NCI-H226 (cell line): ENCODE measurements at places on chromosomes 6 and 20.

DNA sequence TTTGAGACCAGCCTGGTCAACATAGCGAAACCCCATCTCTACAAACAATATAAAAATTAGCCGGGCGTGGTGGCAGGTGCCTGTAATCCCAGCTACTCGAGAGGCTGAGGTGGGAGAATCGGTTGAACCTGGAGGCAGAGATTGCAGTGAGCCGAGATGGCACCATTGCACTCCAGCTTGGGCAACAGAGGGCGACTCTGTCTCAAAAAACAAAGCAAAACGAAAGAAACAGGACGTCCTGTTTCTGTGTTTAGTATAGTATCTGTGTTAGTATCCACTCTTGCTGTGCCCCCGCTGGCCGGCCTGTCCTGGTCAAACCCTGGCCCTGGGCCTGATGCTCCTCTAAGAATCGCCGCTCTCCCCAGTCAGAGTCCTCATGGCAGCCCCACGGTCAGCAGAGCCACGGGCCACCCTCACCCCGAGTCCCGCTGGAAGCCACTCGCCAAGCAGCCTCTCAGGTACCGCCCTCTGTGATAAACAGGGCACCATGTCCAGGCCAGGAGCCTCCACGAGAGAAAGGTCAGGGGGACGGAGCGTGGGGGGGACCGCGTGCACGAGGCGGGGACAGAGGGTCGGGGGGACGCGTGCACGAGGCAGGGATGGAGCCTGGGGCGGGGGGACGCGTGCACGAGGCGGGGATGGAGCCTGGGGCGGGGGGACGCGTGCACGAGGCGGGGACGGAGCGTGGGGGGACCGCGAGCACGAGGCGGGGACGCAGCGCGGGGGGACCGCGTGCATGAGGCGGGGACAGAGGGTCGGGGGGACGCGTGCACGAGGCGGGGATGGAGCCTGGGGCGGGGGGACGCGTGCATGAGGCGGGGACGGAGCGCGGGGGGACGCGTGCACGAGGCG is 384.5 kb downstream of the SMOC2 start:
- no peak for DNase-seq

DNA sequence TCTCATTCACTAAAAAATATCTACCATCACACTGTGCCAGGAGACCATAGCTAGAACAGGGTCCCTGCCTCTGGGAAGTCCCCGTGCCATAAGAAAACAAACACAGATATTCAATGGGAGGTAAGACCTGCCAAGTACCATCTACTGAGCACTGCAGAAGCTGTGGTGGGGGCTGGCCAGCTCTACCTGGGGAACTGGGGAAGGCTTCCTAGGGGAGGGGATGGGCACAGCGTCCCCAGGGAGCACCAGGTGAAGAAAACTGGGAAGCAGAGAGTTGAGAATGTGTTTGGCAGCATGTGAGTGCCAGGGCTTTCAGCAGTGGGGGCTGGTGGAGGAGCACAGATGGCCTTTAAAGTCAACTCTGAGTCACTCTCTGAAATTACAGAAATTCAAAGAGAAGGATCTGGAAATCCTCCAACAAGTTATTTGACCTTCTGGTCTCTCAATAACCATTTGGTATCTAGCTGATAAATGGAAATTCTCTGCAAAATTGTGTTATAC is 85.2 kb downstream of the SHLD1 start:
- DNase-seq, result no peak

GRCh38 chr6:113693851-113694250 is 163.3 kb upstream of the MARCKS start:
- no peak for DNase-seq

- DNase-seq, result no peak
Observed at GRCh38 chr6:81067057-81067456, 685.4 kb downstream of the TENT5A start.

GRCh38 chr6:112503091-112503596 is 156.0 kb downstream of the RFPL4B start:
- DNase-seq, result no peak

- DNase-seq, result no peak
Observed at GRCh38 chr6:135904666-135905065, 53.2 kb downstream of the PDE7B start.

- DNase-seq, result peak; percentile 20
Observed at GRCh38 chr20:57996936-57997890, 231.2 kb downstream of the ANKRD60 start.

DNA sequence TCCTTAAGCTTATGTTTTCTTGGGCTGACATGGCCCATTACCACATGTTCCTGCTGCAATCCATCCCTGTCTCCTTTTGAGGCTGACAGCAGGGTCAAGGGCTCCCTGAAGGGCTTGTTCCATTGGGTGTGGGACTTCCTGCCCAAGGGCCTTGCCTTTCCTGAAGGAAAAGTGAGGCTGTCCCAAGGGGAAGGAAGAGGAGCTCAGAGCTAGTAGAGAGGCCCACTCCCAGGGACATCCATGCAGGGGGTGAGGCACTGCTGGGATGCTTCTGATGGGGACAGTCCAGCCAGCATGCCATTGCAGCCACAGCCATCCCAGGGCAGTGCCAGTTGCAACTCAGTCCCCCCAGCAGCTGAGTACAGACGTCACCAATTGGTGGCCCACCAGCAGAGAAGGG is 138.4 kb upstream of the FOXA2 start:
- DNase-seq, result no peak

DNA sequence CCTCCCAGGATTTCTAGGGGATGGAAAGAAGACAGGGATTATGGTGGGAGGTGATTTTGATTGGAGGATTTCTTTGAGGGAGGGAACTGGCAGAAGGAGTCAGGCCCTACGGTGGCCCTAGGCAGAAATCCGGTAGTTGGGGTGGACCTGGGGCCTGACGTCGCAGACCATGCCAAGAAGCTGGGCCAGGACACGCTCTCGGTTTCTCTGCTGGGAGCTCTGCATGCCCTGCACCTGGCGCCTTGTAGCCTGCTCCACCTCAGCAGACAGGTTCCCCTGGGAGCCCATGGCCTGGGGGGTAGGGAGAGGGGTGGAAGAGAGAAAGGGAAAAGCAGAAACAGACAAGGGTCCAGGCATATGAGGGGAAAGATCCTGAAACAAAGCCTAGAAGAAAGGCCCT is 1.1 kb downstream of the ATP6V1G2 start:
- DNase-seq, result no peak

- DNase-seq, result peak; percentile 45
Observed at GRCh38 chr6:13992417-13993055, 67.8 kb downstream of the RNF182 start.

DNA sequence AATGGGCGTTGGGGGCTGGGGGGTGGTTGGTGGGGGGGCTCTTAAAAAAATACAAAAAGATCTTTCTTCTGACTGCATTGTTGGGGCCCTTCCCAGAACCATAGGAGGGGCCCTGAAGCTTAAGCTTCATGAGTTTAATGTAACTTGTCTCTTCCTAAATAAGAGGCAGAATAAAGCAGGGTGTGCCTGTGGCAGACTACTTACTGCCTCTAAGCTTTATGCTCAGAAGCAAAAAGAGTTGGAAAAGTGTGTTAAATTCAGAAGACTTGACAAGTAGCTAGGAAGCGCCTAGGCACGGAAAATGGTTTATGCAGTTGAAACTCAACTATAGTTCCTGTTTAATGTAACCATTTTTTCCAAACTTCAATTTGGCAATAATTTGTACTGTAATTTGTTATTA is 44.5 kb downstream of the TIAM2 start:
- DNase-seq, result no peak

DNA sequence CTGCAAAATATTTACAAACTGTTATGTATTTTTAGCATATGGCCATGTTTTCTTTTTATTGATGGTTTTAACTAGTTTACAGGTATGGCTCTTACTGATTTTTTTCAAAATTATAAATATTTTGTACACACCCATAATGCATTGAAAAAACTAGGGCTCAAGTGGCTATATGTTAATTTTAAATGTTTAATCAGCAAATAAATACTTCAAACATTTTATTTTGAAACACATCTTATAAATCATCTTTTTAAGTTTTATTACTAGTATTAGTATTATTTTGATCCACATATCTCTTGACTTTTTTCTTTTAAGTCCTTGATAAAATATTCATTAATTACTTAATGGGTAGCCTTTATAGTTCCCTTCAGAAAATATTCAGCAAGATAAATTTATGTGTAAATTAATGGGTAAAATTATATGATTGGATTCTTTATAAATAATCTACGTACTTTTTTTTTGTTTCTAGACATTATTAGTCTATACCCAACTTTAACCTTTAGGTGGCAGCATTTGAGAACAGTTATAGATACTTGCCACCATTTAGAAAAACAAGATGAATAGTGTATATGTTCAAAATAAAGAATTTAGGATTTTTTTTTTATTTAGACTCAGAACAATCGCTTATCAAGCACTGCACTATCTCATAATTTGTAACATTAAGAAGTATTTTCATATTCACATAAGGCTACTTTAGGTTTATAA is 241.9 kb downstream of the ADGRB3 start:
- DNase-seq, result no peak

DNA sequence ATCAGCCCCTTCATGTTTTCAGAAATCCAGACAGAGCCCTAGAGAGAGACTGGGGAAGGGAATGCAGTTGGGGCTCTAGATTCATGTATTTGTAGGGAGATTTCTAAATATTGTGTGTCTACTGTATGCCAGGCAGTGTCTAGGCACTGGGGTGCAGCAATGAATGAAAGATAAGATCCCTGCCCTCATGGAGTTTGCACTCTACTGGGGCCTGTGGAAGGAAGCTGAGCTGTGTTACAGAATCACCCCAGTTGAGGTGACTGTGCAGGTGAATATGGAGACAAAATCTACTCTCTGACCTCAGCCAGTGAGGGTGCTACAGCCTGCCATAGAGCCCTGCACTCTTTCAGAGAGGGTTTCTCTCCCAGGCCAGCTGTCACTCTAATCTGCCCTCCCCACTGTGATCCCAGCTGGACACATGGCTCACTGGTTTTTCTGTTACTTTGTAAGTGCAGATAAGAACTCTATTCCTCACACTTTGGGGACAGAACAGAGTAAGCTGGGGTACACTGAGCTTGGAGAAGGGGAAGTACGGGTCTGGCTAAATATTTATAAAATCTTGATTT is 69.2 kb upstream of the E2F3 start:
- no peak for DNase-seq

DNA sequence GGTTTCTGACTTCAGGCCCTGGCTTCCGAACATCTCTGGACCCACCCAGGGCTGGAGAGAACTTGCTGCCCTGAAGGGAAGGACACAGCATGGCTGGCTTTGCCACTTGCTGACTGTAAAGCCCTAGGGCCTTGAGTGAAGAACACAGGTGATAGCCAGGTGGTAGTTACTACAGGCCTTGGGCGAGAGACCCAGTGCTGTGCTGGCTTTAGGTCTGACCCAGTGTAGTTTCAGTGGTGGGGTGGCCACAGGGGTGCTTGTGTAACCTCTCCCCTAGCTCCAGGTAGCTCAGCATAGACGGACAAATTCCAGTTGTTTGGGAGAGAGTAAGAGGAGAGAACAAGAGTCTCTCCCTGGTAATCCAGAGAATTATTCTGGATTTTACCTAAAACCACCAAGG is 27.1 kb downstream of the NCOA6 start:
- no peak for DNase-seq

- DNase-seq, result no peak
Observed at GRCh38 chr6:106882601-106883518, 91.7 kb downstream of the CD24 start.
